Posterior cingulate gyrus (tissue), 11 donors: ENCODE measurements at places on chromosomes 6 and 20.

- DNase-seq: peak; percentile 76
These were observed 34.4 kb upstream of the FNDC1 start for GRCh38 chr6:159134701-159135364.

DNA sequence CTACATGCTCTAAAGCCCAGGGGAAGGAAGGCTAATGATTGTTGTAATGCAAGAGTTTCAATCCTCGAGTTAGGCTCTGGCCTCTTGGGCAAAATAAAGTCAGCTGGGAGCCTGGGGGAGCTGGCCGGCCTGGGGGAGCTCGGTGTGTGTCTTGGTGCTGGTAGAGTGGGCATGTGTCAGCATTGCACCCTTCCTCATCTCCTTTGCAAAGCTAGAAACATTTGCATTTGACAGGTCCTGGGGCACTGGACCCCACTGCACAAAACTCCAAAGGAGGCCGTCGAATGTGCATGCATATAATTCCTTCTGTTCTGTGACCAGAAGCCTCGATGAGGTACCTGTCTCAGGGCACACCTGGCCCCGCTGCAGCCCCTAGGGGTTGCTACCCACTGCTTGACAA lies 74.6 kb upstream of the SLC22A23 start:
- no peak for DNase-seq

DNA sequence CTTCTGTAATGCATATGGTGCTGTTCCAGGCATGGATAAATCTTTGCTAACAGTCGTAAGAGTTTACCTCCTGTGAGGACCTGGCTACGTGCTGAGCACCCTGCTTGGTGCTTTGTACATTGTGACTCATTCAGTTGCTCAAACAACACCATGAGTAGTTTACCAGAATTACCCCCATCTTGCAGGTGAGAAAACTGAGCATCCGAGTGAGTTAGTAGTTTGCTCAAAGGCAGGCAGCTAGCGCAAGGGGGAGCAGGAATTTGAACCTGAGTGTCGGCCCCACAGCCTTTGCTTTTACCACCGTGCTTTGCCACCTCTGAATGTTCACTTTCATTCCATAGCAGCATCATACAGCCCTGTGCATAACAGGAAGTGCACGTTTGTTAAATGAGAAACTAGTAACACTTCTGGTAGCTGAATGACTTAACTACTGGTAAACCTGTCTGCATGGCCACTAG lies 121.9 kb downstream of the MTHFD1L start:
- no peak for DNase-seq

DNA sequence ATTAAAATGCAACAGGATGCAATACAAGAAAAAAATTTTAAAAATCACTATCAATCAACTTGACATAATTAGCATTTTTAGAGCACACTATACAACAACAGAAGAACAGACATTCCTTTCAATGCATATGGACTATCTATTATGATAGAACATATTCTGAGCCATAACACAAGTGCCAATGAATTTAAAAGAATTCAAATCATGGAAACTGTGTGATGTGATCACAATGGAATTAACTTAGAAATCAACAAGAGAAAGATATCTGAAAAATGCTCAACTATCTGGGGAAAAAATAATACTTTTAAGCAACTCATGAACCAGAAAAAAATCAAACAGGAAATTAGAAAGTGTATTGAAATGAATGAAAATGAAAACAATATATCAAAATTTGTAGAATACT lies 106.3 kb downstream of the ADTRP start:
- DNase-seq: no peak

DNA sequence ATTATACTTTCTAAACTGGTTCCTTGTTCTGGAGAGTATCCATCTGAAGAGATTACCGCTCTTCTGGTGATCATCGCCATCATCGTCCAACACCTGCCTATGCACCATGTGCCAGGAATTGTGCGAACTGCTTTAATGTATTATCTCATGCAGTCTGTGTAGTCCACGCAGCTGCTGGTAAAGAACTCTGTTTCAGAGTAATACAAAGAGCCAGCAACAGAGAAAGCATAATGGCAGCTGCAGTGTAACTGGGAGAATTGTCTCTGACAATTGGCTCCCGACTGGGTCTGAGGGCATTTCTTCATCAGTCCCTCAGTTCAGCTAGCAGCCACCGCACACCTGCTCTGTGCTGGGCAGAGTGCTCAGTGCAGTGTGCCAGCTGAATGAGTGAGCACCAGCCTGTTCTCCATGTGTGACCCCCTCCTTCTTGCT lies 383.4 kb downstream of the GRIK2 start:
- DNase-seq: peak; percentile 35

- DNase-seq: peak; percentile 87
These were observed 29.6 kb downstream of the RAMACL start for GRCh38 chr6:166556863-166557322.

GRCh38 chr6:89501222-89501621 lies 68.3 kb downstream of the ANKRD6 start:
- no peak for DNase-seq

GRCh38 chr20:7449269-7449668 lies 491.0 kb downstream of the HAO1 start:
- no peak for DNase-seq

- DNase-seq: no peak
These were observed 678.1 kb upstream of the ID4 start for GRCh38 chr6:19159089-19159488.

GRCh38 chr6:72783666-72784065 lies 161.8 kb downstream of the KCNQ5 start:
- no peak for DNase-seq

DNA sequence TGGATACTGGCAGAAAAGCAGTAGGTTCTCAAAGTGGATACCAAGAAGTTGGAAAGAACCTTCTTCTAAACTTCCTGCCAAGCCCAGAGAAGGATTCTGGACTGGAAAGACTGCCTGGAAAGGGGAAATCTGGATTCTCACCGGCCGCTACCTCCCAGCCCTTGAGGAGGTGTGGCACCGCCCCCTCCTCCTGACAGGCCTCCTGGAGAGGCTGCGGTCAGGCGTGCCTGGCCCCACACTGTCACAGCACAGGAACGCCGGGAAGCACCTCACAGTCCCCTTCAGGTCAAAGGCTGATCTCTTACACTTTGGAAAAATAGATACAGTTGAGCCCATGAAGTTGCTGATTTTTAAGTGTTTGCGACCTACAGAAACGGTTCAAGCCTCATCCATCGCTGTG lies 16.3 kb upstream of the PDE10A start:
- DNase-seq: no peak

DNA sequence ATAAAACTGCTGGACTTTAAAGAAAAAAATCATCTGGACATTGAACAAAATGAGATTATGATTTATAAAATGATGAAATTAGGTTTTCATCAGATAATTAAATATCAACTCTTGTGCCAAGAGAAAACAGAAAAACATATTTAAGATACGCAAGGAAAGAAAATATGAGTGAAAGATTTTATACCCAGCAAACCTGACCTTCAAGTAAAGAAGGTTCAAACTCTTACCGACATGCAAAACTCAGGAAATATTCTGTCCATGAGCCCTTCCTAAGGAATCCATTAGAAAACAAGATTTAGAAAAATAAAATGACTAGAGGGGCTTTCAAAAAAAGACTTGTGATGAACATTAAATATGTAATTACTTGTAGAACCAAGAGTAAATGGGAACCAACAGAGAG lies 257.2 kb upstream of the ARID1B start:
- DNase-seq: no peak

DNA sequence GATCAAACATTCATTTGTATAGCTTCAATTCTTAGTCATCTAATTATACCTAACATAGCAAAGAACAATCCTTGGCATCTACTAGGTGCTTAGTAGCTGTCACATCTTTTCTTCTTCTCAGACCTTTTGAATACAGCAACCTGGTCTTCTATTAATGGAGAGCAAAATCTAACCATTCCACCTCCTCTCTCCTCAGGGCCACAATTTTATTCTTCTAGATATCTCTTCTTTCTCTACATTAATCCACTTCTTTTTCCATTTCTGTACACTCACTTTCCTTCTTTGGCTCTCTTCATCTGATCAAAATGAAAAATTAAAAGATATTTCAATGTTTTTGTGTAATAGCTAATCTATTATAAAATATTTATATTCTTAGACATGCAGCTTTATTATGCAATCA lies 9.0 kb upstream of the HLA-DOA start:
- no peak for DNase-seq

GRCh38 chr6:15621203-15622044 lies 41.4 kb downstream of the DTNBP1 start:
- no peak for DNase-seq

- no peak for DNase-seq
These were observed 67.3 kb downstream of the ADTRP start for GRCh38 chr6:11711003-11711983.

DNA sequence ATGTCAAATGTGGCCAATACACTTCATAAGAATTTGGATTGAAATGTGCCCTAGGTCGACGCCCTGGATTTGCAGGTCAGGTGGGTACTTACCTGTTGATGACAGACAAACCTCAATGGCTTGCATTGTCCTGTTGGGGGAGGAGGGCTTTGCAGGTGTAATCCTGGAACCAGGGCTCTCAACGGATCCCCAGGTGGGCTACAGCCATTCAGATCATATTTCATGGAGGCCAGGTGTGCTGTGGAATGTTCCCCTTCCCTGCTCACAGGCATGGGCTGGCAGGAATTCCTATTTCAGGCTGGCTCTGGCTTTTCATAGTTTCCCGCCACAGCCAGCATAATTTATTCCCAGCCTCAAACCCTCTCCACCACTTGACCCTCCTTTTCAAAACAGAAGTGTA lies 254.7 kb downstream of the SMOC2 start:
- no peak for DNase-seq

DNA sequence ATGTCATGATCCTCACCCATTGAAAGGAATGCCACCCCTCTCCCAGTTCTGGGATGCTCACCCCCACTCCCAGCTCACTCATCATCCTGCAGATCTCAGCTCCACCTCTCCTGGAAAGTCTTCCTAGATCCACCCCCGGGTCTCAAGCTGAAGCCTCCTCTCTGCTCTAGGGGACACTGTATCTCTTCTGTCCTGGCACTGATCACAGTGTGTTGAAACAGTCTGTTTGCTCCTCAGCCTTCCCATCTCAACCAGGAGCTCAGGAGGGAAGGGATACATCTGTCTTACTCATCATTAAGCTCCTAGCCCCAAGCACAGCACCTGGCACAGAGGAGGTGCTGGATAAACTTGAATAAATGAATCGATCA lies 80.1 kb downstream of the MRPL14 start:
- DNase-seq: no peak

GRCh38 chr6:25173951-25174474 lies 105.2 kb upstream of the CARMIL1 start:
- no peak for DNase-seq

DNA sequence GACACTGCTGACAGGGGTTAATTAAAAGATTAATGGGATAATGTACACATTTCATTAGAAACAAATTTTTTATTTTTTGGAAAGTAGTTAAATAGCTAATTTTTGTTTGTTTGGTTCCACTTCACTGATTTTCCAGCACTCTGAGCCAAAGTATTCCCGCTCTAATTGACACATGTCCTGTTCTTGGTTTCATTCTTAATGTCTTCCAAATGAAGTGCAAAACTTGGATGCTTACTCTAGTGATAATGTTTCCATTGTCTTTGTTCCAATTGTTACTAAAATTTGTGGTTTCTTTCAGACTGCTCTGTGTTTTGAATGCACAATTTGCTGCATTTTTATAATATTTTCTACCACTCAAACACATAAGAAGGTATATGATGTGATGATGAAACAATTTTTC lies 794.3 kb downstream of the PHF3 start:
- no peak for DNase-seq

GRCh38 chr20:56630086-56630493 lies 984 bp downstream of the TFAP2C start:
- DNase-seq: no peak

DNA sequence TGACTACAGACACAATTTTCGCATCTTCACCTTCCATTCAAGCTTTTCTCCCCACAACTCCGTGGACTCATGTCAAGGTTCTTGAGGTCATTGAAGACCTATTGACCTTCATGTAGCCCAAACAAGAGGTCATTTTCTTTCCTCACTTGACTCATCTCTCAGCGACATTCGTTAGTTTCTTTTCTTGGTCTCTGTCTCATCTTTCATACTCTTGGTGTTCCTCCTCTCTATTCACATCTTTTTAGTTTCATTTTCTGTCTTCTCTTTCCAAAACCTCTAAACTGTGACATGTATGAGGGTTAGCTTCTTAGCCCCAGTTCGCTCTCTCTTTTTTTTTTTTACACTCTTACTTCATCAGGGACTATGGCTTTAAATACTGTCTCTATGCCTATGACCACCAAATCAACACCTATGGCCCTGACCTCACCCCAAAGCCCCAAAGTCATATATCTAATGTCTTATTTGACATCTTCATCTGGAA lies 128.6 kb upstream of the BACH2 start:
- DNase-seq: no peak

- no peak for DNase-seq
These were observed 10.1 kb downstream of the PKHD1 start for GRCh38 chr6:52077180-52077884.

GRCh38 chr6:15413466-15414234 lies 167.8 kb downstream of the JARID2 start:
- DNase-seq: no peak
